MCF 10A (cell line): ENCODE measurements at places on chromosomes 3 and 15. TPM values are rescaled to one million over a fixed set of nuclear protein-coding genes. Genes with fewer than 3 reads are reported as not detected.

GPR149 gene
- total RNA-seq, result not detected in 2 replicates

FANCD2OS gene
- total RNA-seq, result not detected in 2 replicates

- DNase-seq, result no peak
Measured at GRCh38 chr3:13427662-13428603, 7.8 kb upstream of the NUP210 start.

GRCh38 chr3:195047536-195047935 is 223.4 kb downstream of the XXYLT1 start:
- no peak for DNase-seq

DNA sequence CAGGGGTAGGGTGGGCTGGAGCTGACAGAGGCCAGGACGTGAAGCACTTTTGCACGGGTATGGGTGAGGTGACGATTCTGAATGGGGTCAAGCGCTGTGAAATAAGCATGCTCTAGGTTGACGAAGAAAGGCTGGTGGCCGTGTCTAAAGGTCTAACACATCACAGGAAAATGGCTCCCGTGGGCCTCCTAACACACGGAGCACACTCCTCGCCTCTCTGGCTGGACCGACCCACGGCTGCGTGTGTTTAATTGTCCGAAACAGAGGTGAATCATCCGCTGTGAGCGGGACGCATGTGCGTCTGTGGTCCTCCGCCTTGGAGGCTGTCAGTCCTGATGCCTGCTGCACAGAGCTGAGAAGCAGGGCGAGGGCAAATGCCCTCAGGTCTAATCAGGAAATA is 130.6 kb downstream of the NSMCE3 start:
- no peak for DNase-seq

- DNase-seq, result peak; percentile 46
Measured at GRCh38 chr15:89197503-89197971, 23.8 kb downstream of the RLBP1 start.

GRCh38 chr3:24100696-24101402 is 155.8 kb downstream of the NR1D2 start:
- DNase-seq, result no peak
